ENCODE measurements at places on chromosomes 7 and 10.

GRCh38 chr7:5692112-5692844 is 89.2 kb downstream of the RNF216 start:
- DNase-seq = peak; percentile 63

- no peak for DNase-seq
These were observed 71.5 kb downstream of the RHOBTB1 start for GRCh38 chr10:60872451-60872850.

GRCh38 chr7:114874170-114874569 is 47.7 kb upstream of the MDFIC start:
- no peak for DNase-seq

DNA sequence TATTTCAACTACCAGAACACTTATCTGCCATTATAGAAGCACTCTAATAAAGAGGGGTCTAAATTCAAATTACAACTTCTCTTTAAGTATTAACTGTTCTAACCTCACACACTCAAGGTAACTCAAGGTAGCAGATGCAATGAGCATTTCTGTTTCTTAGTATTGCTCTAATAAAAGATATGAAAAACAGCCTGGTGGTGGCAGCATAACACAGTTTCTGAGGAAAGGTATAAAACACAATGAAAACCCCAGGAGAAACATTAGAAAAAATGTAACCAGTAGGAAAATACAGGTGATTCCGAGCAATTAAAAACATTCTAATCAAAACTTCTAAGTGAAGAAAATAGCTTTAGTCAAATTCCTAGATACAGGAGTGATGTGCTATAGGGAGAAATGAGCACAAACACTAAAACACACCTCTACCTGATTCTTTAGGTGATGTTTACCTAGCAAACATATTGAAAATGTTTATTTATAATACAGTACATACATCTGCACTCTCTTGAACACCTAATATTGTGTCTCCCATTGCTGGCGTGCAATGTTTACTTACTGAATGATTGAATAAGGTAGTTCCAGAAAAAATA is 3.5 kb downstream of the MKRN1 start:
- DNase-seq = peak; percentile 32

GRCh38 chr10:110535958-110536891 is 31.3 kb upstream of the SMC3 start:
- DNase-seq = no peak

GRCh38 chr7:135210888-135211178 is 493 bp downstream of the WDR91 start:
- DNase-seq = peak; percentile 19

DNA sequence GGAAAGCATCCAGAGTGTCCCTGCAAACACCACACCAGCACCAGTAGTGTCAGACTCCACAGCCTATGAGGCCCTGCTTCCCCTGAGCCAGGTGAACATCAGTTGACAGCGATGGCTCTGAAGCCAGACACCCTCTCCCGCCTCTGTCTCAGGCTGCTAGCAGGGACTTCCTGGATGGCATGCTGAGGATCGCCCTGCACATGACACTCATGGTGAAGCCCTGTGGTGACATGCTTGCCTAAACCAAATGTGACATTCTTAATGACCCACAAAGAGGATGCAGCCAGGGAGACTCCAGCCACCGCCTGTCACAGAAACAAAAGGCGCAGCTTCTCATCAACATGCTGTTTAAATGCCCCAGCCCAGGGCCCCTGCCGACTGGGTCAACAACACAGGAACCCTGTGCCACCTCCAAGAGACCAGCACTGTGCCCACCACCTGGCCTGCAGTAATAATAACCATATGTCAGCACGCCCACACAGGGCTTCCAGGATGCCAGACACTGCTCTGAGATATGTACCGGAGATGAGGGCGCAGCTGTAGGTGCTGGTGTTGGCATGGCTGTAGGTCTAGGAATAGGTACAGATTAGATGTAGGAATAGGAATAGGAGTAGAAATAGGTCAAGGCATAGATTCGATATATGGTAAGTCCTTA is 81.3 kb downstream of the GRID1 start:
- DNase-seq = peak; percentile 8

GRCh38 chr7:78379148-78379547 is 580.6 kb downstream of the PHTF2 start:
- no peak for DNase-seq

DNA sequence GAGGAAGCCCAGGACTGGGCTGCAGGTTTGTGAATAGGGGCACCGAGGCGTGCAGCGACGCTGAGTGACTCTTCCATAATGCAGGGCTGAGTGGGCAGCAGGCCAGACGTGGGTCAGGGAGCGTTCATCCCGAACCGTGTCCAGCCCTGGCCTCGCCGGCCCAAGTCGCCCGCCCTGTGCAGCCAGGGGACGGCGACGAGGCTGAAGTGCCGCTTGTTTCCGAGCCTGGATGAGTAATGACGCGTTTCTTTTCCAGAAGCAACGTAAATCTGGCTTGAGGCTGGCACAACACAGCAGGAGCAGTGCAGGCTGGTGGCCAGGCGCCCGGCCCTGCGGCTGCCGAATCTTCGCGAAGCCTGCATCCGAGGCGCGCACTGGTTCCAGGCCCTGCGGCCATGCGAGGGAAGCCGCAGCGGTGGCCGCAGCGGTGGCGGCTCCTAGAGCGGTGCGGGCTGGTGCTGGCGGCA is 74.0 kb upstream of the SEC61G start:
- no peak for DNase-seq

DNA sequence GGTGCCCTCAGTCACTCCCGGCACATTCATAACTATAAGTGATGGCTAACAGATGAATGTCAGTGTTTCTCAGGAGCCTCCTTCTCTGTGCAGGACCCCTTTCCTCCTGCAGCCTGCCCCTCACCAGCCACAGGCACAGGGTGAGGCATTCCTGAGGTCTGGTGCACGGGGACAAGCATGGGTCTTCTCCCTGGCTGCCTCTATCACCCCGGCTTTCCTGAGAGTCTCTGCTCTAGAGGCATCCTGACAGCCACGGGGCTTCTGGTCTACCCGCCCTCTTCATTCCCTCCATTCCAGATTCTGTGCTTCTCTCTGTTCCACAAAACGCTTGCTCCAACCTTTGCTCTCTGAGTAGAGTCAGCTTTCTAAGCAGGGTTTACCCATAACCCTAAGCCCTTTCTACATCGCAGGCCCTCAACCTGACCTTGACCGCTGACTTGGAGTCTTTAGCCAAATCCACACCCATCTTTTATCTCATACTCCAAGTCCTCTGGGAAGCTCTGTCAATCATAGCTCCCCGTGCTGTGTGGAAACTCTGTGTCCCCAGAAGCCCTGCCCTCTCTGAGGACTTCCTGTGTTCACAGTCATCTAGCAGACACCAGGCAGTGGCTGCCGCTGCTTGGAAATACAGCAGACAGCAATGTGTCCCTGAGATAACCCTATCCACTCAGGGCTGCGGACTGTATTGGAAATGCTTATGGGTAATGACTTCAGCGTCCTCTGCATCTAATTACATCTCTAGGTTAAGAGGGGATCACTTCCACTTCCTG is 159.0 kb downstream of the SFMBT2 start:
- no peak for DNase-seq

- peak; percentile 79 for DNase-seq
These were observed 96.4 kb downstream of the CCSER2 start for GRCh38 chr10:84424731-84425167.

DNA sequence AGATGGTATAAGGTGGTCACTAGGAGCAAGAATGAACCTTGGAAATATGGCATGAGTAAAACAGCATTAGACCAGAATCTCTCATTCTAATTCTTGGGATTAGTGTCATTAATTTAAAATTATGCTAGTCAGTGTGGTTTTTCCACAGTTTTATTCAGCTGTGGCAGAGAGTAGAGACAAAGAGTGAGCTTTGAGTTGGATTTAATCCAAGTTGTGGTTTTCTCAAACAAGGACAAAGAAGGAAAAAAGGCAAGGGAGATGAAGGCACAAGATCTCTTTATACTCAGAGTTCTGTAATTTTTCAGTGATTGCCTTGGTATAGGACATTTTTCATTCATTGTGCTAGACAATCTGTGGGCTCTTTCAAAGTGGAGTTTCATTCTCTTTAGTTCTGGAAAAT is 28.2 kb upstream of the AKAP9 start:
- DNase-seq = no peak

- no peak for DNase-seq
These were observed 280.2 kb upstream of the HGF start for GRCh38 chr7:82049891-82050533.

GRCh38 chr10:101760510-101760909 is 15.4 kb downstream of the FGF8 start:
- no peak for DNase-seq

DNA sequence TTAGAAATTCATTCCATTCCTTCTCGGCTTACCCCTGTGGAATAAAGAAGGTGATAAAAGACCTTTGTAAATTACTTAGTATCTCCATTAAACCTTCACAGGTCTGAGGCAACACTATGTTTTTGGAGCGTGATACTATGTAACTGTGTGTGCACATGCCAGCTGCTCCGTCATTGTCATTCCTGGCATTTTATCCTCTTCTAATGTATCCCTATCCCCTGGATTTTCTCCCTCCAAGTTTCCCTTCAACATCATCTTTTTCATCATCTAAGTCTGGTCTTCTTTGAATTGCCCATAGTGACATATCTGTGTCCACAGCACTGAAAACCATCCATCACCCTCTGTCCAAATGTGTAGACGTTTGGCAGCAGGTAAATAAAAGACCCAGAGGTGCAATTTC is 125.7 kb downstream of the TEX36 start:
- no peak for DNase-seq

DNA sequence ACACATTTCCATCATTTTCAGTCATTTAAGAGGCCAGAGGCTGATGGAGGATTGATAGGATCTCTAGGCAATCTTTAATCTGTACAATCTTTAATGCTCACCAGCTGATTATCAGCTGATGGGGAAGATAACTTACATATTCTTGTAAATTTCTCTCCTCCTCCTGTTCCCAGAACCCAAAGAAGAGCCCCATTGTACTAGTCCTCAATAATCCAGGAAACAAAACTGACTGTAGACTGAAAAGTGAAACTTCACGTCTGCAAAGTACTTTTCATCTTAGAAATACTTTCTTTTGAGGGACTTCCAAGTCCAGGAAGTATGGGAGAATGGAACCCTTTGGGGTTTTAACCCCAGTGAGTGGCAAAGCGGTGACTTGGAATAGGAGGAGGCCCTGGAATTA is 283.3 kb downstream of the FRMD4A start:
- DNase-seq = no peak

GRCh38 chr10:131074682-131075081 is 236.8 kb downstream of the TCERG1L start:
- no peak for DNase-seq

DNA sequence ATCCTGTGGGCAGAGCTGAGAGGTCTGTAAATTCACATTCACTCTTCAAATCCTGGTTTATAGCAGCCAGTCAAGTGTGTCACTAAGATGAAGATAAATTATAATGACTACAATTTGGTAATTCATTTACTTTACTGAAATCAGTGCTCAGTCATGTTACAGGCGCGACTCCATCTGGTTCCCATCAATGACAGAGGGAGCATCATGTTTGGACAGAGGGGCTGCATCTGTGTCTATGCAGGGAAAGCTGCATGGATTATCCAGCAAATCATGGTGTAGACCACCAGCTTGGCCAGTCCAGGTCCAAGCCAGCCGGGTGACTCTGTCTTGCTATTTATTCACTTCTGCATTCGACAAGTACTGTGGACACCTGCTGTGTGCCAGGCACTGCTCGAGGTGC is 214.1 kb upstream of the ZNF32 start:
- DNase-seq = no peak

DNA sequence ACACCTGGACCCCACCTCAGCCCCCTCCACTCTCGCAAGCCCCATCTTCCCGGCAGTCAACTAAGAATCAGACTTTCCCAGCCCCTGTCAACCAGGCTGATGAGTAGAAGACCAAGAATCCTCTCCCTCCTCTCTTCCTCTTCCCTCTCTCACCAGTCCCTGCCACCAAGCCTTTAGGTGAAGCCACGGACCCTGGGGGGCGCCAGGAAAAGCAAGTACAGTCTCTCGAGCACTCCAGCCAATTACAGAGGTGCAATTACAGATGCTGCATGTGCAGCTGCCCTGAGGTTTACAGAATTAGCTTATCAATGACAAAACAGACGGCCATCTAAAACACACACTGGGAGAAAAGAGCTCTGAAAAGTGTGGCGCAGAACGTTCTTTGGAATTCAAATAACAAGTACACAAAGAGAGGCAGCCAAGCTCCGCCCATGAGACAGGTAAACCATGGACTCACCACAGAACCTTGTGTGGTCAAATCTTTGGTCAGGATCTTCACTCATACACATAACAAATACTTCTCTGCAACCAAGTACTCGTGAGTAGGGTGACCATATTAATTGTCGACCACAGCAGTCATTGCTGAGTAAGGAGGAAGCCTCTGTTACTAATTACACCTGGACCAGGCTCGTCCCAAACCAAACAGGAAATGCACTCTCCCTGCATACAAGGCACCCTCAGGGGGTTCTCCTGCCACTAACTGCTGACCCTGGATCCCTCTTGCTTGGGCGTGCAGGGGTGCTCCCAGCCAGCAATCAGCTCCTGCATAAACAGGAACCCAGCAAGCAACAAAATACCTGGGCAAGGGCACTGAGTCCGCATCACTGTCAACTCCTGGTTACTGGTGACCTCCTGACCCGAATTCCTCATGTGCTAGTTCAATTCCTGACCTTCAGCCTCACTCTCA is 189.2 kb downstream of the FAM107B start:
- DNase-seq = no peak
